ENCODE measurements at places on chromosomes 1 and 21.

DNA sequence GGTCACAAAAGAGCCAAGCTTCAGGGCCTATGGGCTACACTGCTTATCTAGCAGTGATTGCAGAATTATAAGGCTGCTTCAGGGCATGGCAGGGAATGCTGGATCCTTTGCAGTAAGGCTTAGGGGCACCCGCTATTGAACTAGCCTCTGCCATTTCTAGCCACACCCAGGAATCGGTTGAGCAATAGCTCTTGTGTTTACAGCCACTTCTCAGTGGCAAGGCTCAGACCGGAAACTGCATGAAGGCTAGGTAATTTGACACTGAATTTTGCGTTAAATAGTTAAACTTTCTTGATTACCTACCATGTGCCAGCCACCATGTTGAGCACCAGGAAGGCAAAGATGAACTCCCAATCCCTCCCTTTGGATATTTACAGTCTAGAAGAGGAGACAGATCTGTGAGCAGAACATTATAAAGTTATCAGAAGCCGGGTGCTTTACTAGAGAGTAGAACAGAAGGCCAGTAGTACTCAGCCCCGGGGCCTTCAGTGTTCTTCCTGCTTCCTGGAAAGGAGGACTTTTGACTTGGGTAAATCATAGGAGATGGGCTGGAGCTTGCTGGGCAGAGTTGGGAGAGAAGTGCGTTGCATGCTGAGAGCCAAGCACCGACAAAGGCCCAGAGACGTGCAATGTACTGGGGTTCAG is 98.6 kb upstream of the LPGAT1 start:
- no peak for DNase-seq

DNA sequence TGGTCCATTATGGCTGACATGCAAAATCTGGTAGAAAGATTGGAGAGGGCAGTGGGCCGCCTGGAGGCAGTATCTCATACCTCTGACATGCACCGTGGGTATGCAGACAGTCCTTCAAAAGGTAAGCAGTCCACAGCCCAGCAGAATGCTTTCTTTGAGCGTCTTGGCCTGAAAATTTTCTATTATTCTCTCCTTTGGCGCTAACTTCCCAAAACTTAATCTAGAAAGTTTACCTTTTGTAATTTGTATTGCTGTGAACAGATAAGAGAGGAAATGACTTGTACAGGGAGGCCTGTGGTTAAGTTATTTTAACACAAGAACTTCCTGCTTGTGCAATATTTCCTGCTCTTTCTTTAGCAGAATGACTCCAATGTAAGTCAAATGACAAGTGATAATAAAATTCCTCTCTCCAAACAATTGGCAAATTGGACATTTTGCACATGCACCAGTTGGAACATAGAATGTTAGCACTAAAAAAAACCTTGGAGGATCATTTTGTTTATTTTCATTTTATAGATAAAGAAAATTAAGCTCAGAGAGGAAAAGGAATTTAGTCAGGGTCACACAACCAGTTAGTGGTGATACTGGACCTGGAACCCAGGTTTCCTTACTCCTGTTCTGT is 18.9 kb downstream of the CAP1 start:
- no peak for DNase-seq

DNA sequence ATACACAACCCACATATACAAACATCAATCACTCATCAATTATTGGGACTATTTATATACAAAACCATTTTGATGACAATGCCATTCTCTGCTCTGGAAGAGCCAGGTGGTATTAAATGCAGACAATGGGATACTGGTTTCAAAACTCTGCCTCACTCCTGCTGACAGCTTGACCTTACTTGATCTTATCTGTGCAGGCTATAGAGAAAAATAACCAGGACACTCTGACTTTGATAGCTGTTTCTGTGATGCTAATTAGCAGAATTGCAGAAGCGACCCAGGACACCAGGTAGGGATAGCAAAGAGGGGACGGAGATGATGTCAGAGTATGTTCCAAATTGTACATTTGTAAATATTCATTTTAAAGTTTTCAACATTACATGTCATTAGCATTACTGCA is 89.5 kb downstream of the OLFM3 start:
- no peak for DNase-seq

DNA sequence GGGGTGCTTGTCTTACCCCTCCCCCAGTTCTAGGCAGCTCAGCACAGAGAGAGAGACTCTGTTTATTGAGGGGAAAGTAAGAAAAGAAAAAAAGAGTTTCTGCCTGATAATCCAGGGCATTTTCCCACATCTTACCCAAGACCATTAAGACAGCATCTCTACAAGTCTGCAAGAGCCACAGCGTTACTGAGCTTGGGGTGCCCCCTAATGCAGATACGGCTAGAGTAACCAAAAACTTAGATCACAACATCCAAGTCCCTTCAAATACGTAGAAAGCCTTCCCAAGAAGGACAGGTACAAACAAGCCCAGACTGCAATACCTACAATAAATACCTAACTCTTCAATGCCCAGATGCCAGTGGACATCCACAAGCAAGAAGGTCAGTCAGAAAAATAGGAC is 6.2 kb upstream of the TEX50 start:
- DNase-seq = no peak

- no peak for DNase-seq
These were observed 14.1 kb downstream of the AZIN2 start for GRCh38 chr1:33094971-33095604.

- DNase-seq = no peak
These were observed 176.6 kb downstream of the BACH1 start for GRCh38 chr21:29475329-29475728.

DNA sequence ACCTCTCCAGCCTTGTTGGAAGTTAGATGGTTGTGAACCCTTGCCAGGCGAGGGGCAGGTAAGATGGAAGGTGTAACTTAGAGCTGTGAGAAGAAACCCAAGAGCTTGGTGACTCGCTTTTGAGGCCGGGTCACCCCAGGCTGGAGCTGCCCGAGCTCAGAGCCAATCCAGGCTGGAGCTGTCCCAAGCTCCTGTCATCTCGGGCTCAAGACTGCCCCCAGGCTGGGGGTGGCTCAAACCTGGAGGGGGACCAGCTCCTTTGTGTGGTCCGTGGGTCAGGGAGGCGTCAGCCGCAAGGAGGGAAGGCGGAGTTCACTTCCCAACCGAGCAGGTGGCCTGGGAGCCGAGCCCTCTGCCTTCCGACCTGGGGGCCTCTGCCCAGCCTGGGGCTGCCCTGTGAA is 2.0 kb downstream of the HUNK start:
- DNase-seq = no peak

DNA sequence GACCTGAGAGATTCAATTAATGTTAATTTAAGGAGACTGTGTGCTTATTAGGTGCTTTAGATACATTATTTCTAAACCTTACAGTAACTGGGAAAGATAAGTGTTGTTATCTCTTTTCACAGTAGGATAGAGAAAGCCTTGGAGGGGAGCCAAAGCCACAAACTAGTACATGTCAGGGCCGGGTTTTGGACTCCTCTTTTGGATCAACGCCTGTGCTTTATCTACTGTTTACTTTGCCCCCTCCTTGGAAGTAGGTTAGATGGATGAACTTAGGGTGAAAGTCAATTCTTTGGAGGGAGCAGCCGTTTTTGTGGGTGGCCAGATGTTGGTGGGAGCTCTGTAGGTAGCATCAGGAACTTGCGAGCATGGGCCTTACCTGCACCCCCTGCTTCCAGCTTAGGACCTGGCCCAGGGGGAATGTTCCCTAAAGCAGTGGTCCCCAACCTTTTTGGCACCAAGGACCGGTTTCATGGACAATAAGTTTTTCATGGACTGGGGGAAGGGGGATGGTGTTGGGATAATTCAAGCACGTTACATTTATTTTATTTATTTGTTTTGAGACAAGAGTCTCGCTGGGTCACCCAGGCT is 1.7 kb downstream of the HHAT start:
- no peak for DNase-seq

GRCh38 chr21:43703035-43703880 is 15.7 kb upstream of the PDXK start:
- no peak for DNase-seq

DNA sequence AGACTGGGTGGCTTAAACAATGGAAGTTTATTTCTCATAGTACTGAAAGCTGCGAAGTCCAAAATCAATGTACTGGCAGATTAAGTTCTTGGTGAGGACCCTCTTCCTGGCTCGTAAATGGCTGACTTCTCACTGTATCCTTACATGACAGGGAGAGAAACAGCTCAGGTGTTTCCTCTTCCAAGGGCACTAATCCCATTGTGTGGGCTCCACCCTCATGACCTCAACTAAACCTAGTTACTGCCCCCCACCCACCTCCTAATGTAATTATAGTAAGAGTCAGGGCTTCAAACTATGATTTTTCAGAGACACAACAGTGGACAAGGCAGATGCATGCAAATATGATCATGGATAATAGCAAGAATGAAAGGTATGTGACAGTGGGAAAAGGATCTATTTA is 81.2 kb upstream of the HP1BP3 start:
- DNase-seq = no peak

DNA sequence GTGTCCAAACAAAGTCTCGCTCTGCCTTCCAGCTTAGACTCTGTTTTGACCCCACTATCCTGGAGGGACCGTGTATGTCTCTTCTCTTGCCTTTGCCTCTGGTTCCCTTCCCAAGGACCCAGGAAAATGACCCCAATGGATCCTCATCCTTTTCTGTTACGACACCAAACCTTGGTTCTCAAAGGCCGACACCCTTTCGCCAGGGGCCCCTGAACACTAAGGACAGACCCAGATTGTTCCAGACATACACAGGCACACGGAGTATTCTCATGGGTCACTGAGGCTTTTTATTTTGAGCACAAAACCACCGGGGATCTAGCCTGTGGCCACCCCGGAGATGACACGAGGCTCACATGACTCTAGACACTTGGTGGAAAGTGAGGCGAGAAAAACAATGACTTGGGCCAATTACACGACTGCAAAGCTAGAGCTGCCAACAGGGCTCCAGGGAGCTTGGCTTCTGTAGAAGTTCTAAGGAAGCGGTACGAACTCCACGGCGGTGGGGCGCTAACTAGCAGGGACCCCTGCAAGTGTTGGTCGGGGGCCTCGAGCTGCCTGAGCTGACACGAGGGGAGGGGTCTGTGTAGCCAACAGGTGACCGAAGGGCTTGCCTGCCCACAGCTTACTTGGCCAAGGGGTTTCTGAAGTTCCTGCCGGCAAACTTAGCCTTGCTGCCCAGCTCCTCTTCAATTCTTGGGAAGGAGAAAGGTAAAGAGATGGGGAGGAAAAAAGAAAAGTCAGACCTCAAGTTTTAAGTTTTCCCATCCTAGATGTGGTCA is 17.6 kb downstream of the ENO1 start:
- no peak for DNase-seq

- DNase-seq = no peak
These were observed 19.7 kb upstream of the SFT2D2 start for GRCh38 chr1:168206111-168206510.

DNA sequence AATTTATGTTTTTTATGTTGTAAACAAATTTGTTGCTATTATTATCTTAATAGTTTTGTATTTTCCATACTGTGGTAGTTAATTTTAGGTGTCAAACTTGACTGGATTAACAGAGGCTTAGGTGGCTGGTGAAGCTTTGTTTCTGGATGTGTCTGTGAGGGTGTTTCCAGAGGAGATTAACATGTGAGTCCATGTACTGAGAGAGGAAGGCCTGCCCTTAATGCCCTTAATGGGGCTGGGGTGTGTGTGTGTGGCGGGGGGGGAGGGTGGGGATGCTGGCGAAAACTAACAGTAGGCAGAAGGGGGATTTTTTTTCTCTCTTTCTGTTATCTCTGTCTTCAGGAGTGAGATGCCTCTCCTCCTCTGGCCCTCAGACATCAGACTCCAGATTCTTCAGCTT is 1.9 kb downstream of the OR14A16 start:
- DNase-seq = no peak

DNA sequence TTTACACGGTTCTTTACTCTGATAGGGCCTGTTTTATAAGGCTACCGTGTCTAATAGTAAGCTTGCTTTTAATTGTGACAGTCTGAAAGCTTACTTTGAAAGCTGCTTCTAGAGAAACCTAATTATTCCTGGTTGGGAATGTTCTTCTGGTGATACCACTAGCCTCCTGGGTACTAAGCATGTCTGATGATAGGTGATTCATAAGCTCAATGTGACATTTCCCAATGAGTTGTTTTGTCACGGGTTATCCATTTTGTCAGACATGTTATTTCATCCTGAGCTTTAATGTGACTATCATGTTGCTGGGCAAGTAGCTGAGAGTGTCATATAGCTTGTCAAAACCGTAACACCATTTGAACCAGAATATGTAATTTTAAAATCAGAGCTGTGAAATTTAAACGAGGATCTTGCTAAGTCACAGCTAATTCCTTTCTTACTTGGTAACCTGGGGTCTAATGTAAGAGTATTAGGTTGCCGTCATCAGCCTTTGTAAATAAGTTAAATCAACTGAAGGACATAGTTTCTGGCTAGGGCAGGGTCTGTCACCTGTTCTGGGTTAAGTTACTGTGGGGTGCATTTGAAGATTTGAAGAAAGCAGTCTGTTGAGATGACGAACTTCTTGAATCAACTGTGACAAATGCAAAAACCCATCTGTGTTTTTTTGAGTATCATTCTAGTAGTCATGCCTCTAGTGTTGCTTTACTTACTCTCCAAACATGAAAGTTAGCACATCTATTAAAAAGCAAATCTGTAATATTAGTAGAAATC is 529.2 kb downstream of the USP25 start:
- no peak for DNase-seq

- DNase-seq = no peak
These were observed 7.1 kb upstream of the SORT1 start for GRCh38 chr1:109404838-109405237.
